Renal pelvis (tissue), 12 donors: ENCODE measurements at places on chromosomes 5 and 9. TPM values are rescaled to one million over a fixed set of nuclear protein-coding genes. Genes with fewer than 3 reads are reported as not detected.

DNA sequence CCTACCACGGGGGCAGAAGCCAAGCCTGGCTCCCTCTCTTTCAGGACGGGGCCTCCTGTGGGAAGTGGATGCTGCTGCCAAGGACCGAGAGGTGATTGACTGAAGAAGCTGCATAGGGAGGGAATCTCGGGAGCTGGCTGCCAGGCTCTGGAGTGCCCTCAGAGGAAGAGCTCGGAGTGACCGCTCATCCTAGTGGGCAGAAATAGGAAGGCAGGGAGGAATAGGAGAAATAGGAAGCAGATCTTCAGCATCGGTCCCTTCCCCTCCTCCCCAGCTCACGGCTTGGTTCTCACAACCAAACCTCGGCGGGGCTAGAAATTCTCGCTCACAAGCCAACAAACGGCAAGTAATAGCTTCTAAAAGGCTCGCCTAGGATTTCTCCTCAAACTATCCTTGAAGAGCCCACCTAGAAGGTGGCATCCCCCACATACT is 159.9 kb upstream of the RAI14 start:
- no peak for DNase-seq

DNA sequence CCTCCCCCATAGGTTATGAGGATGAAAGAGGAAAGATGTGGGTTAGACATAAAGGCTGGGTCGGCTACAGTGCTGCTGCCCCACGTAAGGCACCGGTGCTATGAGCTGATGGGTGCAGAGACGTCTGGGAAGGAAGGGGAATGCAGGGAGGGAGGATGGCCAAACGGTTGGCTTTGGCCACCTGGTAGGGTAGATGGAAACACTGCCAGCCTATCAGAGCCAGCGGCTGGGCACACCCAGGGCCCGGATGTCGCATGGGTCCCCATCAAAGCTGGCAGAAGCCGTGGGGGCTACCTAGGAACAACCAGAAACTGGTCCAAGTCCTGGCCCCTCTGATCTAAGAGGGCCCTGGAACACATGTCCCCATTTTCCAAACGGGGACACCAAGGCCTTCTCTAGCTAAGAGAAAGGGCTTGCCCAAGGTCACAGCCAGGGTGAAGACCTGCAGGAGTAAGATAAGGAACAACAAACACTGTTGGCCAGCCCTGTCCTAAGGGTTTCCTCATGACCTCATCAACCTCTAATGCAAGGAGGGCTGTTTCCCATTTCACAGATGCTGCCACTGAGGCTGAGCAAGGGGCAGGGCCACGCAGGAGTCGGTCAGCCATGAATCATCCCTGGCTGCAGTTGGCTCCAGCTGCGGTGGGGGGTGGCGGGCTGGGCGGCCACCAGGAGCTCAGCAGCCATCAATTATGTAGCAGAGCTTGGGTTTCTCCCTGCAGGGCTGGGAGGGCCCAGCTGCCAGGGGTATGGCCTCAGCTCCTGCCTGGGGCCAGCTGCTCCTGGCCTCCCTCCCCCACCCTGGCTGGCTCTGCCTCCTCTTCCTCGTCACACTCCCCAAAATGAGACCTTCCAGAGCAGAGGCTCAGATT is 4.9 kb downstream of the SH3GLB2 start:
- peak; percentile 52 for DNase-seq

DNA sequence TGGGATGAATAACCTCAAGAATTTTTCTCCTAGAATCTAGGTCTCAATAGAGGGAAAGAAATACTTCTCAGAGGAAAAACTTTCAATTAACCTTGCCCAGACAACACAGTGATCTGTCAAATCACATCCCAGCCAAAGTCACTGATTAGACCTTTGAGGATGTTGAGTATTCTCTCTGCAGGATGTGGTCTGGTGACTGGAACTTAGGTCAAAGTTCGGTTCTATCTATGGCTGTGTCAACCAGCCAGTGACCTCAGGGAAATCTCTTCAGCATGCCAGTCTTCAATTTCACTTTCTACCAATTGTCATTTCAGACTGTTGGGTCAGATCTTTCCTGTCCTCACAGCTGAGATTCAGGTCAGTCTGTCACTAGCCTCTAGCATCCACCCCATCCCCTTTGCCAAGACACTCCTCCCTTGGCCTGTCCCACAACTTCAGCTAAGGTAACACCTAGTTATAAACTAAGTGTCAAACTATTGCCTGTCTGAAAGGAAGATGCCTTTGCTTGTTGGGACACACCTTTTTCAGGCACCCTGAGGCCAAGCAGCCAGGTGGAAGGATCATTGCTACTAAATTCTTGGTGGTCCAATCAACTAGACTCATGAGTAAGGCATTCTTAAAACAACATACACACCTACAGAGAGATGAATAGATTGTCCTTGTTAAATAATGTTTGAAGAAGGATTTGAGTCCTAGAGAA is 156.3 kb upstream of the FST start:
- no peak for DNase-seq

DNA sequence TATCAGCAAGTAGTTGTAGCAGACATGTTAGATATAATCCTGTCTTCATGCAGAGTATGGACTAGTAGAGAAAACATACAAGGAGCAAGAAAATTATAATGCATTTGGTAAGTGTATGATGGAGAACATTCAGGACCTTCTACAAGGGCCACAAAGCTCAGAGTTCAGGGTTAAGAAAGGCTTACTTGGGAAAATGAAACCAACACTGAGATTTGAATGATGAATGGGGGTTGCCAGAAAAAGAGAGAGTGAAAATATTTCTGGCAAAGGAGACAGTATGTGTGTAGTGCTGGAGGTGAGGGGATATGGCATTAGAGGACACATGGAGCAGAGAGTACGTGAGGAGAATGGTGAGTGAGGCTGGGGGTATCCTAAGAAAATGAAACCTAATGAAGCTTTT is 169.8 kb upstream of the STK32A start:
- no peak for DNase-seq

DNA sequence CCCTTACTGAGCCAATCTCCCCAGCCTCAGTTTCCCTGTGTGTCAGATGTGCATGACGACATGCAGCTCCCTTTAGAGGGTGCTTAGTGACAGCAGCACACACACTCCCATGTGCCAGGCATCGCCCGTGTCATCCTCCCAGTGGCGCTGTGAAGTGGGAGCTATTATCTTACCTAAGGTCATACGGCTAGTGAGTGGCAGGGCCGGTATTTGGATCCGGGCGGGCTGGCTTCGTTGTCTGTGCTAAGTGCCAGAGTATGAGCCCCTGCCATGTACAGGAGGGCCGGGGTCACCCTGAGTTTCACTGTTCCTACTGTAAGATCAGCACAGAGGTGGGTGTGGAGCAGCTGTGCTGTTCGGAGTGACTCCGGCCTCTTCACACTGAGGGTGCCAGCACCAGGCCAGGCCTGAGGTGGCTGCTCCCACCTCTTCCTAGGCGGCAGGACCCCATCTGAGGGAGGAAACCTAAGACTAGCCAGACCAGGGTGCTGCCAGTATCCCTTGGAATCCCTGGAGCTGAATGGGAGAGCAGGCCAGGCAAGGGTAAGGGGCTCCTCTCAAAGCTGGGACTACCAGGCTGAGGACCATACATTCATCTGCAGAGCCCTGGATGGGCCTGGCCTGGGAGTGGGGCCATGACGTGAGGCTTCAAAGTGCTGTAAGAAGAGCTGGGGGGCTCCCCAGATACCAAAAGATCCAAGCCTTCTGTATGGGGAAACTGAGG is 22.5 kb downstream of the AQP7 start:
- DNase-seq = no peak

DNA sequence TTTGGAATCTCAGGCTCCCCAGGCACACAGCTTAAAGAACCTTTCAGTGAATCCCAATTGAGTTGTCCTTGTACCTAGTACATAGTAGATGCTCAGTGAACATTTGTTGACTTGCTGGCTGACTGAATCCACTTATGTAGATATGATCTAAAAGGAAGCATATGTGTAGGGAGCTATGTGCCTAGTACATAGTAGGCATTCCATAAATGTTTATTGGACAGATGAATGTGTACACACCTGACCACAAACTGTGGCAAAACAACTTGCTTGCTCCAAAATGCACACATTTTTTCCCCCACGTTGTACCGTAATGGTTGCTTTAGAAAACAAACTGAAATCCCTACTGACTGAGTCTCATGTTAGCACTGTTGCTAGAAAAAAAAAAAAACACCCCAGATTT is 80.2 kb upstream of the IL12B start:
- no peak for DNase-seq

GRCh38 chr5:3026099-3026498 is 274.6 kb upstream of the IRX2 start:
- no peak for DNase-seq

DNA sequence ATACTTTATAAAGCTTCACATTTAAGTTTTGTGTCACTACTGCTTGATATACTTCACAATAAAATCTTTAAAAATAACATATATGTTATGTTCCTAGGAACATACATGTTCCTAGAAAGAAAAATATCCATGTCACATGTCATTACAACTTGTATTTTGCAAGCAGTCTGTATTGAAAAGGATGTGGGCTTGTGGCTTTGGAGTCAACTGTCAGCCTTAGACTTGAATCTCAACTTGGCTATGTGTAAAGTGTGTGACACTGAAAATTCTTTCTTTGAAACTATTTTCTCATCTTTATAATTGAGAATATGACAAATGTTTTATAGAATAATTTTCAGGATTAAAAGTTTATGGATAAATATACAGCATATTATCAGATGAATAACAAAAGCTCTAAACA is 273.1 kb downstream of the KIAA0825 start:
- DNase-seq = no peak

DNA sequence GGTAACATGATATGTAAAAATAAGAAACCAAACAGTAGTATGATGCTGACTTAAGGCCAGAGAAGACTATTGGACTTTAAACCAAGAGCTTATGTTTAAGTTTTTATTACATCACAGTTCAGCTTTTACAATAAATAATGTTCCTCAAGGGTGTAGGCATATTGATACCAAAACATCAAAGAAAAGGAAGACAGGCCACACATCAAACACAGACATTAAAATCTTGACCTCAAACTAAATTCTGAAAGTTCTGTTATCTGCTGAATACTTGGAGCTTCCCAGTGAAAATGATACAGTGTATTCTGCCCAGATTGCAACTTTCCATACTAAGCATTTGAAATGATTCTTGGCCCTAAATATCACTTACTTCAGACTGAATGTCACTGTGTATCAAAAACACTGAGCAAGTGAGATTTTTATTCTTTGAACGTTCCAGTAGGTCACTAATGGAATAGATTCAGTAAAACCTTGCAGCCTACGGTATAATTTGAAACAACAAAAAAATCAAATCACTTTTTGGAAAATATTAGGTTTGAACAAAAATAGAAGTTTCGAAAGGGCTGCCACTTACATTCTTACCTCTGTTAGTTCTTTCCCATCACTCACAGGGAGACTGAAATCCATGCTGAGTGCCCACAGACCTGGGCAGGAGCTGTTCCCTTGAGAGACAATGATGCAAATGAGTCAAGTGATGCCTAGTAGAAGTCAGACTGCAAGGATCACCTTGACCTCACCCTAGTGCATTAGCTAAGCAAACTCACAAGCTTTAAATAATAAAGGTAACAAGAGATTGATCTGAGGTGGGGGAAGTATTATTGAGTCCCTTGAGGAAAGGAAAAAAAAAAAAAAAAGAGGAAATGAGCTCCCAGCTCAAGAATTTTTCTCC is 2.5 kb downstream of the LPAR1 start:
- DNase-seq = no peak

DNA sequence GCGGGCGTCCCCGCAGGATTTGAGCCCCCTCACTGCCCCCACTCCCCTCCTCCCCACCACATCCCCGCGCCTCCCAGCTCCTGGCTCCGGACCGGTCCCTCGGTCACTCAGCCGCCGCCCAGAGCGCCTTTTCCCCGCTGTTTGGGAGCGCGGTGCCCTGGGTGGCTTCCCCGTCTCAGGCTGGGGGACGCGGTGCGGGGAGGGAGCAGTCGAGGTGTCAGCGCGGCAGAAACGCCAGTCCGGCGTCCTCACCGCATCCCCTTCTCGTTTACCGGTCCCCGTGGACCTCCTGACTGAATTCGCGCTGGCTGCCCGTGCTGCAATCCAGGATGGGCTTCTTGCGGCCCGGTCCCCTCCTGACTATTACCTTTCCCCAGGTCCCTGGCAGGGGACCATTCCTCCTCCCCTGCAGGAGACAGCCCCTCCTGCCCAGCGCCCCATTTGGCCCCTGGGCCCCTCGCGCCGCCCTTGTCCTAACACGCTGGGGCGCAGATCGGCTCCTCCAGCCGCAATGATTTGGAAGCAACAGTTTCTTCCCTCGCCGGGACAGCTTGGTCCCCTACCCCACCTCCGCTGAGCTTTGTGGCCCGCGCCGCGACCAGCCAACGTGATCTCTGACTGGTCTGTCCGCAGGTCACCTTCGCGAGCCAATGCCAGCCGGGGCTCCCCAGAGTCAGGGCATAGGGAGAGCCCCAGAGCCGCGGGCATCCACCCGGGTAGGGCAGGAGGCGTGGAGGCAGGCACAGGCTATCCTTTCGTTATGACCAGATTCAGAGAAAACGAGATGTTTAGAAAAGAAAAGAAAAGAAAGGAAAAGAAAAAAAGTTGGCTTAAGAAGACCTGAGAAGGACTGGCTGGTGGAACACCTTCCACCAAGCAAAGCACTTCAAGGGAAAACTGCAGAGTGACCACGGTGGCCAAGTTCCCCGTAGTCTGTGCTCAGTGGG is 1.2 kb downstream of the ANKRD33B start:
- no peak for DNase-seq

DNA sequence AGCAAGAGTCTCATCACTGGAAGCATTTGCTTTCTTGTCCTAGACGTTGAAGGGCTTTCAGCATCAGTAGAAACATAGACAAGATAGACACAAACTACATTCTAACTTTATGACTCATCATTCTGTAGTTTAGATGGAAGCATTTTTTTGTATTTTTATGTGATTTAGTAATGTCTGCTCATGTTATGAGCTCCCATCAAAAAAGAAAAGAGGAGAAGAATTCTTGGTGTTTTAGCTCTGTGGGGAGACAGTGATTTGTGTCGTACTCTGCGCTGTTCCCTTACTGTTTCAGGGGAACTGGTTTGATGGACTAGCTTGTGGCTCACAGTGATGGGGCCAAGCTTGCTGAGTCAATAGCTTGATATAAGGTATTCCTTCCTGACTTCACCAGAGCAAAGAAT is 159.2 kb upstream of the WWC1 start:
- no peak for DNase-seq

- no peak for DNase-seq
Measured at GRCh38 chr5:102796498-102796897, 41.4 kb downstream of the PAM start.

The GLDC gene
- 21.0 TPM for polyA plus RNA-seq

The PCDHGA11 gene
- 4.9 TPM for polyA plus RNA-seq

The GRK6 gene
- polyA plus RNA-seq = 32.3 TPM

The GABRP gene
- 2.2 TPM for polyA plus RNA-seq

The SLU7 gene
- polyA plus RNA-seq = 69.8 TPM

The MAMDC4 gene
- 9.5 TPM for polyA plus RNA-seq

The SLC27A6 gene
- polyA plus RNA-seq = 1.2 TPM

The ACTBL2 gene
- not detected for polyA plus RNA-seq

The EGR1 gene
- 43.5 TPM for polyA plus RNA-seq

The SPATA31E1 gene
- not detected for polyA plus RNA-seq
